Activated CD4-positive, alpha-beta T cell treated with anti-CD3 and anti-CD28 coated beads, Interleukin-2, Interleukin-6, amounts not matched to agents 100 ng/mL and 50 ng/mL, durations not matched to agents 16 hours and 8 hours (primary cell): ENCODE measurements at places on chromosomes 13 and 19.

GRCh38 chr13:102682727-102683126 lies 12.1 kb downstream of the METTL21C start:
- DNase-seq, result peak; percentile 13

DNA sequence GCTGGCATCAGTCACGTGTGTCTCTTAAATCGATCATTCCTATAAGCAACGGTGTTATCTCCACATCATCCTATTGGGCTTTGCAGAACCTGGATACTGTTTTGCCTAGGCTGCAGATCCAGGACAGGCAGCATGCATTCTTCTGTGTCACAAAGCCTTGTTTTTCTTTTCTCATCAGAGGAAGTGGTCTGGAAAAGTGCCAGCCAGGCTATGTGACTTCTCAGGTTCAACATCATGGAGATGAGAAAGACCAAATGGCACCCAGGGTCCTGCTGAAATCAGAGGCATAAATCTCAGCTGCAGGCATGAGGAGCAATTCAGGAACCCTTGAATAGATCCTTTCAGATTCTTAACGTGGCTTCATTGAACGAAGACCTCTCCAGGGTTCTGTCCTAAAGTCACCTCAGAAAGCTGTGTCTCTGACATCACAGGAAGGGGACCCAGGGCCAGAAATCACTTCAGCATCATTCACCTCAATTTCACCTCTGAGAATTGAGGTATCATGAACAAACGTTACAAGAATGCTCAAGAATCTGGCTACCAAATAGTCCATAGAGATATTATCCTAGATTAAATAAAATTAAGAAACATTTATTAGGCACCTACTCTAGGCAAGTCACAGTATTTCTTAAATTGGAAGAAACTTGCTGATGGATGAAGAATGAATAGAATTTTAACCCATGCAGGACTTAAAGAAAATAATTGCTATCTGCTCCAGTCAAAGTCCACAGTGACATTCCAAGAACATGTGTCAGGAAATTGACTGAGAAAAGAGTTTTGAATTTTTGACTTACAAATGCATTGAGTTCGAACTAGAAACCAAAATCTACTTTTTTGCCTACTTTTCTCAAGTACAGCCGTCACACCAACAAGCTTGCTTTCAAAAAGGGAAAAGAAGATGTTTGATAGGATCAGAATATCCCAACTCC lies 124.1 kb downstream of the COG6 start:
- DNase-seq, result no peak

DNA sequence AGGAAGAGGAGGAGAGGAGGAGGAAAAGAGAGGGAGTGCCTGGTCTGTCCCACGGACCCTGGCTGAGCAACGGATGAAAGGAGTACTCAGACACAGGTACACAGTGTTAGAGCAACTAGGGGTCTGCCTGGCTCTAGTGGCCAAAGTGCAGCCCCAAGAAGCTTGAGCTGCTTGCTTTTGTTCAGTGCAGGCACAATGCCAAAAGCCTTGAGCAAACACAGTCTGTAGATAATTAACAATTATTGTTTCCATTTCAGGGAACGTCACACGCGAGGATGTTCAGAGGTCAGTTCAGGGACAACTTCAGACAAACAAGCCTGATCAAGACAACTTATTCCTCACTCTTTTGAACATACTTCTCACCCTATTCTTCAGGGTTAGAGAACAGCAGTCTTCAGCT lies 32.2 kb upstream of the ZNF726 start:
- no peak for DNase-seq

DNA sequence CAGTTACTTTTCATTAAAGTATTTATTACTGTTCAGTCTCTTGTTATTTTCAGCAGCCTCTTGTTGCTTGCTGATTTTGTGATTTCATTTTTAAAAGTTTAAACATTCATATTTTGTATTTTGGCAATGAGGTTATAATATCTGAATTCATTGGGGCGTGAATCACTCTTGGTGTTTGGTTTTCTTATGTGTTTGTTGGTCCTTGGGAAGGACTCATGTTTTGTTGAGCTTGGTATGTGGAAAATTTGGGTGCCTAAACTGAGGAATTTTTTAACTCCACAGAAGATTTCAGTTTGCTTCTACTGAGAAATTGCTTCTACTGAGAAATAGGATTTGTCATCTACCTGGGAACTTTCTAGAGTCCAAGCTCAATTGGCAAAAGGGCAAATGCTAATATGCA lies 38.2 kb downstream of the PDS5B start:
- no peak for DNase-seq

DNA sequence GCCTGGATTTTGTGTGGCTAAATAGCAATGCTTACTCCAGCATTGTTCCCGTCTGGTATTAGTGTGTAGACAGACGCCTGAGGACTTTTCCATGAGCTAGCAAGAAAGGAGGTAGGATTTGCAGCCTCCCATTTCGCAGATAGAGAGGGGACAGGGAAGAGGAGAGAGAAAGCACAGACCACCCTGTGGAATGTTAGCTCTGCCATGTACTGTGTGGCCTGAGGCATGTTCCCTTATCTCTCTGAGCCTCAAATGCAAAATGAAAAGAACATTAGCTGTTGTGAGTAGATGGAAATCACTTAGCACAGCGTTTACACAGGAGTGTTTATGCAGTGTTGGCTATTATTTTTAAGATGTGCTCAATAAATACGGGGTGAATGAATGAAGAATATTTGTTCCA lies 45.5 kb downstream of the OLFM4 start:
- DNase-seq, result no peak

GRCh38 chr19:47379381-47379938 lies 30.3 kb downstream of the DHX34 start:
- no peak for DNase-seq

GRCh38 chr19:29890392-29890791 lies 51.6 kb upstream of the URI1 start:
- DNase-seq, result no peak

- no peak for DNase-seq
Measured at GRCh38 chr13:38943231-38943630, 47.4 kb downstream of the STOML3 start.

GRCh38 chr19:14149509-14149994 lies 13.2 kb upstream of the ASF1B start:
- peak; percentile 61 for DNase-seq

- no peak for DNase-seq
Measured at GRCh38 chr13:114115191-114115671, 17.2 kb downstream of the RASA3 start.

DNA sequence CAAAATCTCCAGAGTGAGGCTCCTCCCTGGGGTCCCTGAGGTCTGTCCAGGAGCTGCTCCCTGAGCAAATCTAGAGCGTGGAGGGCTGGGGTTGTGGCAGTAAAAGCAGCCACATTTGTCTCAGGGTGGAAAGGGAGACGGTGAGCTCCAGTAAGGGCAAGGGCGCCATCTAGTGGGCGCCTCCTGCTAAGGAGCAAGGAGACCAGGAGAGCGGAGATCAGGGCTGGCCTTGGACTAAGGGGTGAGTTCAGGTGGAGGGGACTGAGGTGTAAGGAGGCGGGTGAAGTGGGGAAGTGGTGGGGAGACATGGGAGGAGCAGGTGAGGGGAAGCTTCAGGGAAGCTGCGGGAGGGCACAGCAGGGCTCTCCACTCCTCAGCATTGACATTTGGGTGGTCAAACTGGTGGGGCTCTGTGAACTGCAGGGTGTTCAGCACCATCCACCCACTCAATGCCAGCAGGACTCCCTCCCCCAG lies 5.3 kb upstream of the CEACAM21 start:
- DNase-seq, result peak; percentile 90

GRCh38 chr13:35648201-35648600 lies 171.7 kb upstream of the MAB21L1 start:
- no peak for DNase-seq

GRCh38 chr13:25660996-25661395 lies 289.2 kb downstream of the ATP8A2 start:
- no peak for DNase-seq

DNA sequence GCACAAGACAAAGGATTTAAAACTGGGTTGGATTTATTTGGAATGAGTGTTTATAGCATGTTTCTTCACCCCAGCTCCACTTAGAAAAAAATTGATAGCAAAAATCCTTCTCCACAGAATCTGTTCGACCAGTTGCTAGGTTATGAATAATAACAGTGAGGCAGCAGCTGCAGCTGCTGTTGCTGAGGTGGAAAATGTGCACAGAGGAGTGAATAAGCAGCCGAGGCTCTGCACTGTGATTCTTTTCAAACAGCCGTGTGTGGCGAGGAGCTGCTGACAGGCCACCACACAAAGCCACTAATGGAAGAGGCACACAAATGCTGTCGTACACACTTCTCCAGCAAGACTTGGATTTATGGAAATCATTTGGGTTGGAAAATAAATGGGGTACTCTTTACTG lies 6.4 kb upstream of the RASL11A start:
- no peak for DNase-seq

GRCh38 chr19:2646866-2647535 lies 55.5 kb downstream of the GNG7 start:
- DNase-seq, result no peak

DNA sequence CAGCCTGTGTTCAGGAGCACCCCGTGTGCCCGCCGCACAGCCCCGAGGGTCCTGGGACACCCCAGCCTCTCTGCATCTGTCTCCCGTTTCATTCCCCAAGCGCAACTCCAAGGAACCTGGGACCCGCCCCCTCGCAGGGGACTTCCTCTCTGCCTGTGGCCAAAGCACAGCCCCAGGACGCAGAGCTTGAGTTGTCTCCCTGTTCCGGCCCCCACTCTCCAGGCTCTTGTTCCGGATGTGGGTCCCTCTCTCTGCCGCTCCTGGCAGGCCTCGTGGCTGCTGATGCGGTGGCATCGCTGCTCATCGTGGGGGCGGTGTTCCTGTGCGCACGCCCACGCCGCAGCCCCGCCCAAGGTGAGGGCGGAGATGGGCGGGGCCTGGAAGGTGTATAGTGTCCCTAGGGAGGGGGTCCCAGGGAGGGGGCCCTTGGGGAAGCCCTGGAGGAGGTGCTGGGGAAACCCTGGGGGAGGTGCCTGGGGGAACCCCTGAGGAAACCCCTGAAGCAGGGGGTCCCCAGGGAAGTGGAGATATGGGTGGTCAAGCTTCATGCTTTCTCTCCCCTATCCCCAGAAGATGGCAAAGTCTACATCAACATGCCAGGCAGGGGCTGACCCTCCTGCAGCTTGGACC lies 1.3 kb downstream of the HCST start:
- DNase-seq, result peak; percentile 96

- DNase-seq, result no peak
Measured at GRCh38 chr19:18353378-18354005, 13.1 kb downstream of the PGPEP1 start.

DNA sequence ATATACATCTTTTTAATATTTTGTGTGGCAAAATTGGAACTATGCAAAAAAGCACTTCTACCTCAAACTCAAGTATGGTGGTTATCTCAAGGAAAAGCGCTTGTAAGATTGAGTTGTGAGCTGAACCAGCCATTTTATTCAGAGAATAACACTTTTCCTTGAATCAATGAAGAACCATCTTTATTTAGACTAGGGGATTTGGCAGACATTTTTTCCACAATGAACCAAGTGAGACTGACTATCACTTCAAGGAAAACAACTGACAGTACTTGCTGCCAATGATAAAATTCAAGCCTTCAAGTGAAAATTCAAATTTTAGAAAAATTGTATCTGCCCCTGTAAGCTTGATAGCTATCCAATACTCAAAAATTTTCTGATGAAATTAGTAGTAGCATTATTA lies 23.2 kb upstream of the SERTM1 start:
- no peak for DNase-seq

GRCh38 chr19:13417054-13417453 lies 89.2 kb downstream of the CACNA1A start:
- no peak for DNase-seq

- DNase-seq, result no peak
Measured at GRCh38 chr13:110777251-110777820, 63.8 kb downstream of the ING1 start.

- no peak for DNase-seq
Measured at GRCh38 chr13:72998012-72998411, 60.8 kb upstream of the KLF5 start.

GRCh38 chr13:112902101-112902651 lies 66.8 kb upstream of the MCF2L start:
- no peak for DNase-seq

GRCh38 chr19:49142866-49143335 lies 12.3 kb downstream of the HRC start:
- peak; percentile 79 for DNase-seq

DNA sequence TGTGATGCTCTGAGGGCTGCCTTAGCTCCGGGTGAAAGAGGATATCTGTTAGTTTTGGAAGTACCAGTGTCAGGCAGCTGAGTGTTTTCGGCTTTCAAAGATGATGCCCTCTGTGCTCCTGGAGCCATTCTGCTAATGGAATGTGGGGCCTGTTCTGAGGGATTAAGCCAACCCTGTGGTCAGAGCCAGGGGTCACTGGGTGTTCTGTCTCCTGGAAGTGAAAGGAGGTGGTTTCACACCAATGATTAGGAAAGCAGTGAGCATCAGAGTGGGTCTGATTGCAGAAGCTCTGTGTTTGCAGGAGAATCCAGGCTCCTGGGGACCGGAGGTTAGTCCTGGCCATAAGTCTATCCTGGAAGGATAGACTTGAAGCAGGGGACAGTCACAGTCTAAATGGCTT lies 94.6 kb downstream of the UQCRFS1 start:
- DNase-seq, result no peak

GRCh38 chr13:35475212-35475959 lies 1.1 kb downstream of the MAB21L1 start:
- DNase-seq, result no peak

- DNase-seq, result no peak
Measured at GRCh38 chr13:105848494-105848893, 687.0 kb downstream of the EFNB2 start.

DNA sequence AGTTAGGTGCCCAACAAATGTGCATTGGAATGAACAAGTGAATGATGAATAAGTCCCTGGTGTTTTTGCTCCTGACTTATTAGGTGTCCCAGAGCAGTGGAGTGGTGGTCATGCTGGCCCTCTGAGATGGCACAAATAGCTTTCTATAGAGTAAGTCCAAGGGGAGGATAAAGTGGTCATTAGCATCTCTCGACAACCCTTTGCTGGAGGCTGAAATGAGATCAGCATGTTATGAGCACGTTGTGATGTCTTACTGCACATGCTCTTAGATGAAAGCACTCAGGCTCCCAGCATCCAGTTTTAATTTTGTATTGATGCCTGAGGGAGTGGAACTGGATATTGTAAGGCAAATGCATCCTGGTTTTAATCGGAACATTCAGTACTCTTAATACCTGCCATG lies 326.2 kb downstream of the RFC3 start:
- no peak for DNase-seq

- DNase-seq, result no peak
Measured at GRCh38 chr13:100644371-100644770, 30.2 kb downstream of the TMTC4 start.

DNA sequence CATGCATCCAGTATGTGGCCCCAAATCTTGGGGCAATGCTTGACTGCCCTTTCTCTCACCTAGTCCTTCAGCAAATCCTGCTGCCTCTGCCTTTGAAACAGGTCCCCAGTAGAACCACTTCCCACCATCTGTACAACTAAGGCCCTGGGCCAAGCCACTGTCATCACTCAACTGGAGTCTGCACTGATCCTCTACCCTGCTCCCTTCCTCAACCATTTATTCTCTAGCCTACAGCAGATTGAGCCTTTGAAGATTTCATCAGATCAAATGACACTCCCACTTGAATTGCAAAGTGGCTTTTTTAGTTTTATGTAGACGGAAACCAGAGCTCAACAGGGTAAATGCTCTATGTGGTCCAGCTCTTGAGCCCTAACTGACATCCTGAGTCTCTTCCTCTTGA lies 43.5 kb downstream of the ATP8A2 start:
- no peak for DNase-seq
